ENCODE measurements at places on chromosomes 3 and 15. TPM values are rescaled to one million over a fixed set of nuclear protein-coding genes. Genes with fewer than 3 reads are reported as not detected.
A peak's percentile ranks its signal among the peaks of the same experiment; 100 is the strongest.

The IQCH gene
- 1.6 TPM for total RNA-seq

DNA sequence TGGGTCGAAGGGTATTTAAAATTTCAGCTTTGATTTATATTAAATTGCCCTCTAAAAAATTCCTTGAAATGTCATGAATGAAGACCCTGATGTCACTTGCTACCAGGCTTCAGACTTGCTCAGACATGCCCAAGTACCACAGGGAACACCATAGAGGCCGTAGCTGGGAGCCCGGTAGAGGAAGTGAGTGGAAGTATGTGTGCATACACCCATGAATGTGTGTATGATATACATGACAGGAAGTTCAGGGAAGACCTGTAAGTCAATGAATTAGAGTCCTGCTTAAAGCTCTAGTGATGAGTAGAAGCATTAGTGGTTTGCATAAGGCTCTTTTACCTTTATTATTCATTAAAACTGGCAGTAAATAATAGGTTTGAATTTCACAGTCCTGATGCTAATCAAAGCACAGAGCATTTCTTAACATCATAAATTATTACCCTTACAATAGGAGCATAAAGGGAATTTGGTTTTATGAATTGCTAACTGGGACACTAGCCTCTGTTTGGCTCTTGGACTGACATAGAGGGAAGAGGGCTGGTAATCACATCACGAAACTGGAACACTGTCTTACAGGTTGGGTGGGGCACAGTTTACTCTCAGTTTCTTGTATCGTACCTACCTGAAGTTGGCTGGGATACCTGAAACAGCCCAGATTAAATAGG, 144.4 kb downstream of the CHST2 start:
- DNase-seq = no peak

DNA sequence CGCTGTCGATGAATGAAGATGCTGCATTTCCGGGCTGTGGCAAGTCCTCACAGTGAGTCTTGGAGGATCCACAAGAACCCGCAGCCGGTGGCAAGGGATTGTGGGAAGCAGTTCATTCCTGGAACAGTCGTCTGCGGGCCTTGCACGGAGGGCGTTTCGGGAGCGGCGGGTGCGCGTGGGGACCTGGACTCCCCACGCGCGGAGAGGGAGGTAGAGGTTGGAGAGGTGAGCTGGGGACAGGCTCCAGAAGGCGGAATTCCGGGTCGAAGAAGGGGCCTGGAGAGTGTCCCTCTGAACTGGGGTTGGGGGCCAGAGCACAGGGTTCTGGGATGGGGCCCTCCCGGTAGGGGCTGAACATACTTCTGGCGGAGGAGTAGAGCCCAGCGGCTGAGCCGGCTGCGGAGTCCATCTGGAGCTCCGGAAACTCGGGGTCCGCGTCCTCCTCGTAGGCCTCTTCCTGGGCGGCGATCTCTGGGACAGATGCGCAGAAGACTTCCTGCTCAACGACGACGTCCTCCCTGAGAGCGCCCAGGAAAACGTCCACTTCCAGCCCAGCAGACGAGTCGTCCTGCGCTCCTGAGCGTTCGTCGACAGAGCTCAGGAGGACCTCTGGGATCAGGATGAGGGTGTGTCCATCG, 593 bp downstream of the PRR23A start:
- DNase-seq = no peak

DNA sequence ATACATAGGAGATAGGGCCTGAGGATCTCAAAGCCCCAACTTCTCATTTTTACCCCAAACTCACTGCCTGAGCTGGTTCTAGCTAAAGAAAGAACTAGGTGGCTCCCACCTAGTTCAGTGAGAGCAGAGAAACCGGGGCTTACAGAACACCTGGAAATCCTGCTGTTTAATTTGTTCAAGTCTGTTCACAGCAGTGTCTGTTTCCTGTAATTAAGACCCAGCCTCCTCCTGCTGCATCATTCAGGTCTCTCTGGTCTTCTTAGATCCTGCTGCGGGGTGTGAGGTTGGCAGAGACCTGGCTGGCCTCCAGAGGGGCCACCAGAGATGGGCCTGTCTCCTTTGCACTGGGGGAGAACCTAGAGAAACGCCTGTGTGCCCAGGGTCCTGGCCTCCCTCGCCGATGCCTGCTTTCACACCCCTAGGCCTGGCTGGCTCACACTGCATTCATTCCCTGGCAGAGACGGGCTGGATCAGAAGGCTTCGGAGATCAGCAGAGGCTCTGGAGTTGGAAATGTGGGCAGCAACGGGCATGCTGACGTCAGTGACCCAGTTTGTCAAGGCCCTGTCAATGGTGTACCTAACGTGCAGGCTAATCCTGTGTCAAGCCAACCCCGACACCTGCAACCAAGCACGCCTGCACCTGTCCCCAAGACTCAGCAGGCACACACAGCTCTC, 4.9 kb upstream of the CHRNA3 start:
- no peak for DNase-seq

DNA sequence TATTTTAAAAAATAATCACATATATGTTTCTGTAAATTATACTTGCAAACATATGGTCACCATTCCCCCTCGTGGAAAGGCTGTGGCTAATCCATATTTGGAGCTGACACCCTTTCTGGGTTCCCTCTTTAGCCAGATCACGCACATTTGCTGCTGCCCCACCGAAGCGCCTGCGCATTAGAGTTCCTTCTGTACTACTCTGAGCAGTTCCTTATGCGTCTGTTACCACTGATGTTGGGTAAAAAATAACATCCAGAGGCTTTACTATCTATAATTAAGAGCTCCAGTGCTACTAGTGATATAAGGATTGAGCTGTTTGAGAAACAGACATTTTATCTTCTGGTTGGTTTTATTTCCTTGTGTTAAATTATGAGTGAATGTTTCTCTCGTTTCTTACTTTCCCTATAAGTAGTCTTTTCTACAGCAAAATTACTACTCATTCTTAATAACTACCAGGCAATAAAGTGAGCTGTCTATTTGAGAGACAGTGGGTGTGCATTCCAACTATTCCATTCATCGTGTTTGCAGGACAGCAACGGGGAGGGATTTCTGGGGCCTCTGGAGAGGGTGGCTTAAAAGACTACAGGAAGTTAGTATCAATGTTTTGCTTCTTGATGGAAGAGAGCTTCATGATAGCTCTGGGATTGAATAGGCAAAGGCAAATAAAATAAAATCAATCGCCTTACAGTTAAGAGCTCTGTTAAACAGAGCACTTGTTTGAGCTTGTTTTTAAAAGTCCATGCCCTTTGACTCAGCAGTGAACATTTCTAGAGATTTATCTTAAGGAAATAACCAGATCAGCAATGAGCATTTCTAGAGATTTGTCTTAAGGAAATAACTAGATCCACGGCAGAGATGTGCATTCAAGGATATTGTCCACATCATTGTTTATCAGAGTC, 245.2 kb downstream of the CD47 start:
- no peak for DNase-seq

- no peak for DNase-seq
Measured at GRCh38 chr3:105836533-105836932, 32.3 kb downstream of the CBLB start.

- no peak for DNase-seq
Measured at GRCh38 chr15:68749793-68750192, 70.9 kb downstream of the ANP32A start.

GRCh38 chr15:26630857-26631256, 142.0 kb downstream of the GABRB3 start:
- no peak for DNase-seq

DNA sequence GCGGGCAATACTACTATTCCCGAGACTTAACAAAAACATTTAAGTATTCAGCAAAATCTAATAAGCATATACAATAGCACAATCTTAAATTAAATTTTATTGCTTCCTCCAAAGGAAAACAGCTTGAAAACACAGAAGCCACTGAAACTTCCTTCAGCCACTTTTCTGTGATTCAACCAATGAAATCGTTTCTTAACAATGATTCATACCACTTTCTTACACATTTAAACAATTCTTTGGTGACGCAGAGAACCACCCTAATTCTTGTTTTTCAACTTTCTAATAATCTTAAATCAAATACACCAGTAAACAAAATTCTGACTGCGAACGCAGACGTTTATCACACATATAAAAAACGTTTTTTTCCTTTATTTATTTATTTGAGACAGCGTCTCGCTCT, 4.1 kb downstream of the TJP1 start:
- no peak for DNase-seq

DNA sequence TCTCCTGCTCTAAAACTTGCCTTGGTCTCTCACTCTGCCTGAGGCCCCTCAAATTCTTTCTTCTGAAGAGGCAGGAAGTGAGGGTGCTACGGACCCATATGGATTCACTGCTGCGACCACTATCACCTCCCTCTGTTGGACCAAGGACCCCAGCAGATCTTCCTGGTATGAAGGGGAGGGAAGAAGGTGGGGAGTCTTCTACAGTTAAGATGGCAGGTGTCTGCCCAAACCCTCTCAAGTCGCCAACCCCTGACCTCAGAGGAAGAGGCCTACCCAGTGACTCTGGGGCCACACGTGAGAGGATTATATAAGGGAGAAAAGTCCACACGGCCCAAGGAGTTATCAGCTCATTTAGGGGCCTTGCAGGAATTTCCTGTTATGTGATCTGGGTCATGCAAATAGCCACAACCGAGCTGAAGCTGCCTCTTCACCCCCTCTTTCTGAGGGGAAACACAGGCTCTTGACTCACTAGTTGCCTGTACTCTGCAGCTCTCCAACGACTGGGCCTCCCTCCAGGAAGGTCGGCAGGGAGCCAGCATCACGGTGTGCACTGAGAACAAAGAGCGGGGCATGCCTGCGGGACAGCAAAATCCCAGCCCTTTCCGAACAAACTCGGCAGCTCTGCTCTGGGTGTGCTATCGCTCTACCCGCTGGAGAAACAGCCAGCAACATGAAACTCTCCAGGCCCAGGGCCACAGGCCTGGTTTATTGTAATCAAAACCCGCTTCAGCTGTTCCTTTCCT, 116.0 kb downstream of the XXYLT1 start:
- DNase-seq = peak; percentile 91

GRCh38 chr3:181824961-181825360, 113.2 kb downstream of the SOX2 start:
- DNase-seq = no peak

DNA sequence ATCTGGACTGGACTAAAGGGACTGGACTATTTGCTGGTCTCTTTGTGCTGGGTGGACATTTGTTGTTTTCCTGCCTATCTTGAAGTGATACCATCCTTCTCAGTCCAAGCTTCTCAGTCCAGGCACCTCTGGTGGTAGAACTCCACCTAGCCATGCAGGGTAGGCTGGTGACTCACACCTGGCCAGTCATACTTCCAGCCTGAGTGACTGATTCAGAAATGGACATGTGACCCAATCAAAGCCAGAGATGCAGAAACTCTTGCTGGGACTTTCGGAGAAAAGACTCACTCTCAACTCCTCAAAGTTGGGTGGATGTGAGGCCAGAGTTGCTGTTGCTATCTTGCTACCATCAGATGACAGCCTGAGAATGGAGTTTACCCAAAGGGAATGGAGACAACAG, 5.6 kb upstream of the ASB14 start:
- no peak for DNase-seq

DNA sequence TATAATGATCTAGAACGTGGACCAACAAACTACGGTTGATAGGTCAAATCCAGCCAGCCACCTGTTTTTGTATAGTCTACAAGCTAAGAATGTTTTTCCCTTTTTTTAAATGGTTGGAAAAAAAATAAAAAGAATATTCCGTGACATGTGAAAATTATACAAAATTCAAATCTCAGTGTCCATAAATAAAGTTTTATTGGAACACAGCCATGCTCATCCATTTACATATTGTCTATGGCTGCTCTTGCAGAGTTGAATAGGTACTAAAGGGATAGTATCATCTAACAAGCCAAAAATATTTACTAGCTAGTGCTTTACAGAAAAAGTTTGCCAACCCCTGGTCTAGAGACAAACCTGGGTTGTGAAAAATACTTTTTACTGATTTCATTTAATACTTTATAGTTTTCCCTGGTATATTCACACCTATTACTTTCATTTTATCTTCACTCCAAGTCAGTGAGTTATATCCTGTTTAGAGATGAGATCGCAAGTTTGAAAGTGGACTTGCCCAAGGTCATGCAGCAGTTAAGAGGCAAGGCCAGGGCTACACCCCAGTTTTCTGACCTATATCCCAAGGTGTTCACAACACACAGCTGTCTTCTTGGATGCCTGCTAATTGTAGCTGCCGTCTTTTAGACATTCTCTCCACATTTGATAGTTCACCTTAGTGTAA, 58.4 kb downstream of the IGF2BP2 start:
- no peak for DNase-seq

DNA sequence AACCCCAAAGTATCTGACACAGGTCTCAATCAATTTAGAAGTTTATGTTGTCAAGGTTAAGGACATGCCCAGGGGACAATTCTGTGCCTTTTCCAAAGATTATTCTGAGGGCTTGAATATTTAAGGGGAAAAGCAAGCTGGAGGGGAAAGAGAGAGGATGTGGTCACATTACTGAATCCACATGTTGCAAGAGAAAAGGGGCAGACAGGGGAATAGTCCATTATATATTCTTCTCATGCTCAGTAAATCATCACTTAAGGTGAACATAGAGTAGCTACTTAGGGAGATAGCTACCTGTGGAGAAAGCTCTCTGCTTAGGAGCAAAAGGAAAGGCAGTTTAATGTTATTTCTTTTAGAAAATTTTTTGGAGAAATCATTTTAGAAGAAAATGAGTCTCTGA, 751.6 kb downstream of the SI start:
- no peak for DNase-seq

DNA sequence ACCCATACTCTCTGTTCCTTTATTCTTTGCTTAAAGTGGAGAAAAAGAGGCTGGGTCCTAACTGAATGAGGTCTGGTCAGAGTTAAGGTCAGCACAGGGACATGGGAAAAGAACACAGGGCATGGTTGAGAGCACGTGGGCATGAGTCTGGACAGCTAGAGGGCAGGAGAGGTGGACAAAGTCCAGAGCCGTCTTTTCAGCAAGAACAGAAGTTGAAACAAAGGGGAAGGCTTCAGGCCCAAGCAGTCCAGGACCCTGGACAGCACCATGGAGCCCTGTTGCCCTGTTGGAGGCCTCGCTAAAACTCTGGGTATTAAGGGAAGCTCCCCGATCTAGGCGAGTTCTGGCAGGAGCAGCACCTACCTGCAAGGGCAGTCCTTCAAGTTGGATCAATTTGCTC, 50.7 kb downstream of the XYLB start:
- peak; percentile 22 for DNase-seq

DNA sequence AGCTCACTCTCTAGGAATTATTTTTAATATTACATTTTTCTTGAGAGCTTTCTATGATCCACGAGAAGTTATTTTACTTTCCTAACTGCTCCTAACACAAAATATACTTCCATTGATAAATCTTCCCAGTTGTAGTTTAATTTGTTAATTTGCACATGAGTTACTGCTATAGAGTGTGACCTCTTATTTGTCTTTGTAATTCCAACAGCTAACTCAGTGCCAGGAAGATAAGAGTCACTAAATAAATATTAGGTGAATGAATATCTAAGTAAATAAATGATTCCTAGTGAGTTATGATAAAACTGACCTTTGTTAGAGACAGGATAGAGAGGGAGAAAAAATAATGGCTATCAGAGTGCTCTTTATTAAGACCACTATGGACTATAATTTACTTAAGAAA, 319.9 kb downstream of the NAALADL2 start:
- DNase-seq = no peak

DNA sequence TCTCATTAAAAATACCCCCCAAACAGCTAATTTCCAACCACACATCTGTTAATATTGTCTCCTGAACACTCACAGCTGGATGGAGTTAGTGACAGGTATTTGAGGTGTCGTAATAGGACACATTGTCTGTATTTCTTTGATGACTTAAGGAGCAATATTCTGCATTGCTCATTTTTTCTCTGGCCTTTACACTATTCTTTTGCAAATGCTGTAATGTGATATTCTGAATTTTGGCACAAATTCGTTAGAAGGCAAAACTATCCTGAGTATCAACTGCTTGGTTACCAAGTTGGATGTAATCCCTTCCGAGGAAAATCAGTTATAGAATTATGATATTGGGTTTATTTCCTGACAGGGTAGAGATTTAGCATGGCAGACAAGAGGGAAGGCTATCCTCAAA, 1030.2 kb downstream of the MCTP2 start:
- DNase-seq = no peak
